ENCODE measurements at places on chromosomes 6 and 20.
A peak's percentile ranks its signal among the peaks of the same experiment; 100 is the strongest.

DNA sequence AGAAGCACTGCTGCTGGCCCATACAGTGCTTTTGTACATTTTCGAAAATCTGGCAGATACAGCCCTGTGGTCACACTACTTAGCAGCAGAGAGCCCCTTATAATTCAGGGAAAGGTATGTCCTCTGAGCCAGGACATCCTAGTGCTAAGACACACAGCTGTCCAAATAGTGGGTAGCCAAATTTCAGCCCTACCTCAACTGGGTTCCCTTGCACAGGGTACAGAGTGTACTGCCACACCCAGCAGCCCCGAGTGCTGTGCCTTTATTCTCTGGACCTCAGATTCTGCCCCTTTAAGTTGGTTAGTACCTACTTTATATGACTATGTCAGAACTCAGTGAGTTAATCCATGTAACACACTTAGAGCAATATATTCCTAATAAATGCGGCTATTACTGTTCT, 47.6 kb downstream of the PRPH2 start:
- no peak for DNase-seq

DNA sequence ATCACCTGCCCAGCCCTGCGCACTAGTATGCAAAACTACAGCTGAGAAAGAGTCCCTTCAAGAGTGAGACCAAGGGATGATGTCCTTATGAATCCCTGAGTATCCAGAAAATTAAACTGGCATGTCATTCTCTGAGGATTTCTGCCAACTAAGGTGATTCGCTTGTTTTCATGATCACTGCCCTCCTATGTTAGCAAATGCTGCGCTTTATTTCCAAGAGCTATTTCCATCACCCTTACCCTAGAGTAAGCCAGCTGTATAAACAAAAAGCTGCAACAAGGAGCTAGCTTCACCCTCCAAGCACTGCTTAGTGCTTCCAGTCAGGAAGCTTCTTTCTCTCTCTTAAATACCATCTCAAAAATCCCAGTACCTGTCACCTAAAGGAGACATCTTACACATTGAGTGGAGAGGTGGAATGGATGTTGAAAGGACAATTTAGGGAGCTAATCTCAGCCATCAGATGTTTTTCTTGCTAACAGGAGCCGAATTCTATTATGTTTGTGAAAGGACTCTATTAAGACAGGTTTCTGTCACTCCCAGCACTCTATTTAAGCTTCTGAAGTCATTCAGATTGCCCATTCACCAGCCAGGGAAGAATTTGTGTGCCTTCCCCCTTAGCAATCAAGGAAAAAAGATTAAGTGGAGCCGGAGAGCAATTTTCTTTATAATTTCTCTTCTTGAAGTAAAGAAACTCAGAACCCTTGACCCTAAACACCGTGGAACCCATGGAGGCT, 322.2 kb downstream of the NRN1 start:
- no peak for DNase-seq

- no peak for DNase-seq
Observed at GRCh38 chr6:88843040-88843439, 120.4 kb downstream of the RNGTT start.

DNA sequence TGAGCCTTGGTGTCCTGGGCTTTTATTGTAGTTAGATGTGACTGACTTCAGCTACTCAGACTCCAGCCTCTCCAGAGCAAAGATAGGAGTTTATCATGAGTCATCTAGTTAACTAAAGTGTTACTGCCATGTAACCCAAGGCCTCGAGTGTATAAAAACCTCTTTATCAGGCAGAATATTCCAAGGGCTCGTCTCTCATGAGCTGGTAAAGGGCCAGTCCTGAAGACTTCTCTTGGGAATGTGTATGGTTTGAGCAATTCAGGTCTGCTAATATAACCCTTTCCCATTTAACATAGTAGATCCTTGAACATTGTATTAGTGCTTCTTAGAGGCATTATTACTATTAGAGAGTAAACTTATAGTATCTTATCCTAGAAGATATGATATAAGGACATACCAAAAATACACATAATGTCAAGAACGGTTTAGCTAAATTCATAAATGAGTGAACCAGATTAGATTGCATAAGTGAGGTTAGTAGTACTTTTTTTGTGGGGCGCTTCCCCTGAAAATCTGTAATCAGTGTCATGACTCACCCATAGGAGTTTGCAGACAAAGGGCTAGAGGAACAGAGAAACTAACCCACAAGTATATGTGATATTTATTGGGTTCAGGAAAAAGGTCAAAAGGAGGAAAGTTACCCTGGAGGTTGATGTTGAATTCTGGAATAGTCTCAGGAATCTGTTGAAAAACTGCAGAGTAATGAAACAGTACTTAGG, 16.0 kb downstream of the DSE start:
- DNase-seq, result no peak

DNA sequence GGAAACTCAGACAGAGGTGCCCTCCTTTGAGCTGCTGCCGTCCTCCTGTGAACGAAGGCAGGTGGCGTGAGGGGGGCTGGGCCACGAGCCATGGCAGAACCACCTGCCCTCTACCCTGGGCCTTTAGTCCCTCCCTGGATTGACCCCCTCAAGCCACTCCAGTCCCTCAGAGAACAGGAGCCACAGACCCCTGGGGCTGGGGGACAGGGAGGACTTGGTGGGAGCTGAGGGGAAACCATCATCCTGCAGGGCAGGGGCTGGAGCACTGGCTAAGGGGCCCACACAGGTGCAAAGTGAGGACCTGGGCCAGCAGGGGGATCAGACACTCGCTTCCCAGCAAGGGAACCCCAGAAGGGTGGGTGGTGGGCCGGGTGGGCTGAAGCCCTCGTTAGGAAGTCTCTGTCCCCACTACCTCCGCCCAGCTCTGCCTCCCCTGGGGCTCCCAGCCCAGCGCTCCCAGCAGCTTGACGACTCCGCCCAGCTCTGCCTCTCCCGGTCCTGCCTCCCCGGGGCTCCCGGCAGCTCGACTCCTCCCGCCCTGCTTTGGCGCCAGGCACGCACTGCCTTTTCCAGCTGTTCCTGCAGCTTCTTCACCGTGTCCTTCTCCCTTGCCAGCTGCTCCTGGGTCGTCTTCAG, 44.4 kb downstream of the DSTN start:
- DNase-seq, result no peak

GRCh38 chr20:7195704-7196103, 428.2 kb downstream of the BMP2 start:
- no peak for DNase-seq

DNA sequence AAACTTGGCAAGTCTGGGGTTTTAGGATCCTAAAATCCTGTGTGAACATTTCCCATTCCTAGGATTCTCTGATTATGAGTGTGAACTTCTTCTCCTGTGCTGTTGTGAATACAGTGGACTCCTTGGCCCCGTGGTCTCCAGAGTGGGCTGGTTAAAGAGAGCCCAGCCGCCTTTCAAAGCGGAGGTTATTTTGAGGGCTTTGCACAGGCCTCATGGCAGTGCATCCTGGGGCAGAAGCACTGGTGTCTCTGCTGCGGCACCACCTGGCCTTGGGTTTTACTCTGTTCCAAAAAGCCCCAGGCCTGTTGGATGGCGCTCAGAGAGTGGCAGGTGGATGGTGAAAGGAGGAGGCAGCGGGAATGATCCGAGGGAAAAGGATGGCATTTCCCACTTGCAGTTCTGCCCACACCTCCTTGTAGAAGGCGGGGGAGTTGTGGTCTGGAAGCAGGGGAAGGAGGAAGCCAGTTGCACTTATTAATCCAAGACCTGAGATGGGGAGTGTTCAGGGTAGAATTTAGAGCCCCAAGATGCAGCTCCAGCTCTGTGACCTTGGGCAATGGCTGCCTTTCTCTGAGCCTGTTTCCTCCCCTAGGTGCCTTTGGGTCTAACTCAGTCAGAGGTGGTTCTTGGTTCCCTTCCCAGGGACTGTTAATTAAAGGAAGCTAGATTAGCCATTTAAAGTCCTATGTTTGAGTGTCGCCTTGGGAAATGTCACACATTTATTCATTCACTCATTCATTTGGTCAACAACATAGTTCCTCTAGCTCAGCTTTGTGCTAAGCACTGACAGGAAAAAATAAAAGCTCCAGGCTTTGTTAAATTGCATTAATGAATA, 22.4 kb downstream of the MMP24 start:
- DNase-seq, result no peak

DNA sequence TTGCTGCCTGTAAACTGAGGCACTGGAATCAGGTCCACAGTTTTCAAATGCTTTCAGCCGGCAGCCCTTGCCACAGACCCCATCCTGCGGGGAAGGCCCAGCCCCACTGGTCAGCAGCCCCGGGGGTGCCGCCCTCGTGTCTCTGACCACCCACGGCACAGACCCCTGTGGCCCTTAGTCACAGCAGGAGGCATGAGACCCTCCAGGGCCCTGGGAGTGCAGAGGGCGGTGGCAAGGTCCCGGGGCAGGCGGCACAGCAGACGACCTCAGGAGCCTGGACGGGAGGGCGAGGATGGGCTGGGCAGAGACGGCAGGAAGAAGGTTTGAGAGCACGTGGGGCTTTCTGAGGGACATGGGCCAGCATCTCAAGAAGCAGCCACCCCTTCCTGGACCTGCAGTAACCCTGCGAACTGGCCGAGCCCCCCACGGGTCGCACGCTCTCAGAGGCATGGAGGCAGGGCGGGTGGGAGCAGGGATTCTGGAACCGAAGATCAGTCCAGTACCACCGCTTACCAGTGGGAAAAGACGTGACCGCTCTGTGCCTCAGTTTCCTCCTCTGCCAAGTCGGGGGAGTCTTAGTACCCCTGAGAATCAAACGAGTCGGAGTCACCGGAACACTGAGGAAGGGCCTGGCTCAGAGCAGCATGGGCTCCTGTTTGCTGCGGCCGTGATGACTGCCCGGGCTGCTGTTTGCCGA, 140.7 kb downstream of the TAF4 start:
- no peak for DNase-seq

- DNase-seq, result no peak
Observed at GRCh38 chr20:45629496-45630100, at the start of gene WFDC10A. Gene WFDC10A, plus strand, starts transcription at chr20:45629739. Its CDS starts 75 bp downstream, at chr20:45629814.

- peak; percentile 72 for DNase-seq
Observed at GRCh38 chr6:16374461-16375200, 136.2 kb downstream of the GMPR start.

DNA sequence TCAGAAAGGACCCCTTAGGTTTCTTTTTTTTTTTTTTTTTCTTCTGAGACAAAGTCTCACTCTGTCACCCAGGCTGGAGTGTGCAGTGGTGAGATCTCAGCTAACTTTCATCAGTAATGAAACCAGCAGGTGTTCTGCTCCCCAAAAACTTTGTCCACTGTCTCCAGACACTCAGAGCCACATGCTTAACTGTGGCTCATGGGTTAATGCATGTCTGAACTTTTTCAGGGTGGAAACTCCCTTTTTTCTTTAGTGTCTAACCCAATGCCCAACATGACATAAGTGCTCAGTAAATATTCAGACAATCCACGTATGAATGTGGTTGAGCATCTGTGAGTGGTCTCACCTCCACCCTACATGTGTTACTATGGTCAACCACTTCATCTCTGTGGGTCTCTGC, 45.4 kb downstream of the MYB start:
- DNase-seq, result no peak

- no peak for DNase-seq
Observed at GRCh38 chr6:41736186-41736733, 852 bp upstream of the TFEB start.

- no peak for DNase-seq
Observed at GRCh38 chr6:75268988-75269354, 15.6 kb downstream of the TMEM30A start.

- no peak for DNase-seq
Observed at GRCh38 chr6:87342829-87343228, 1.8 kb upstream of the C6orf163 start.

DNA sequence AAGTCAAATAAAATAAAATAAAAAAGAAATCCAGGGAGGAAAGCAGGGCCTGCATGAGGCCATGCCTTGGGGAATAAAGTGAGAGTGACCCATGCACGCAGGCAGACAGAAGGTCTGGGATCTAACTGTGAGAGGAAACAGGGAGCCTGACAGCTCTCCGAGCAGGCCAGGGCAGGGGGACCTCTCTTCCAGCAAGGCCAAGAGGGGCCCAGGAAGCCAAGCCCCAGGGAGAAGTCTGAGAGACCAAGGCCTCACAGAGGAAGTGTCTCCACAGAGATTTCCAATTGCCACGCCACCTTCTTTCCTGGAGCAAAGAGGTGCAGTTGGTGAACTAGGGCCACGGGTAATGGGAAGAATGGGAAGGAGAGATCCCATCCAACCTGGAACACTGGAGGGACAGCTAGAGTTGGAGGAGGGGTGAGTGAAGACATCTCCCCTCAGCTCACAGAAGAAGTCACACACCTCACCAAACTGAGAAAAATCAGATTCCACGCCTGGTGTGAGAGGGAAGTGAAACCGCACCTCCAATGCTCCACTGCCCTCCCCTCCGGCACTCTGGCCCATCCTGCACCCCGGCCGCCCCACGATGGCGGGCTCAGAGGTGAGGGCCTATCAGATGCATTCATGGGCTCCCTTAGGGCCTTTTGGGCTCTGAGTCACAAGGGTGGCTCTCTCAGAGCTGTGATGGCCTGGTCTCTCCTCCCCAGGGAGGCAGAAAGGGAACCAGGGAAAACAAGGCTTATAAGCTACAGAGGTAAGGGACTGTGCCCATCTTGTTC, 25.1 kb upstream of the TAF8 start:
- DNase-seq, result no peak

GRCh38 chr6:158543606-158544185, 16.2 kb upstream of the TMEM181 start:
- DNase-seq, result no peak

DNA sequence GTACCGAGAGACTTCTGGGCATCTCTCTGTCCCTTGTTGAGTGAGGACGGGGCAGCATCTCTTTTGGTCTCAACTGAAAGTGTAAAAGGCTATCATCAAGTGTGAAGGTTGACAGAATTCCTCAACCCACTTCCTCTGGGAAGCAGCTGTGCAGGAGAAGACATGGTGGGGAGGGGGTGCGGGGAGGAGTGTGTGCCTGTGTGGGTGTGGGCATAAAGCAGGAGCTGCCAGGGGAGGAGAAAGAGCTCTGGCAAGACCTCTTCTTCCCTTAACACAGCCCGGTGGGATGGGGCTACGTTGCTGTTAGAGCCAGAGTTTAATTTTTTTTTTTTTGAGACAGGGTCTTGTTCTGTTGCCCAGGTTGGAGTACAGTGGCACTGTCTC, 31.8 kb downstream of the CPXM1 start:
- no peak for DNase-seq

DNA sequence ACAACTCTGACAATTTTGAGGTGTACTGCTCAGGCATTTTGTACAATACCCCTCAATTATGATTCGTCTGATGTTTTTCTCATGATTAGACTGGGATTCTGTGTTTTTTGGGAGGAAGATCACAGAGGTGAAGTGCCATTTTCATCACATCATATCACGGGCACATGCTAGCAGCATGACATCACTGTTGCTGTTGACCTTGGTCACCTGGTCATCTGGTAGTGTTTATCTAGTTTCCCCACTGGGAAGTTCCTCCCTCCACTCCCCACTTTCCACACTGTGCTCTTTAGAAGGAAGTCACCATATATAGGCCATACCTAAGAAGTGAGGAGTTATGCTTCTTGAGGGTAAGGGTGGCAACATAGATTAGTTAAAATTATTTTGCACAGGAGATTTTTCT, 20.8 kb downstream of the GCM2 start:
- DNase-seq, result no peak

- DNase-seq, result peak; percentile 24
Observed at GRCh38 chr6:170480050-170480692, 72.9 kb downstream of the PSMB1 start.

GRCh38 chr6:89522778-89523177, 89.8 kb downstream of the ANKRD6 start:
- DNase-seq, result no peak
